ENCODE measurements at places on chromosomes 13 and 19. TPM values are rescaled to one million over a fixed set of nuclear protein-coding genes. Genes with fewer than 3 reads are reported as not detected.

Gene CPT1C
- total RNA-seq, result 13.0 TPM

Gene VSTM1
- total RNA-seq, result not detected

Gene FCER2
- total RNA-seq, result not detected

Gene ZNF790
- total RNA-seq, result 9.2 TPM

Gene USHBP1
- total RNA-seq, result under 0.01 TPM

Gene CBARP
- total RNA-seq, result 1.7 TPM

Gene GARIN5A
- total RNA-seq, result not detected

Gene CCDC70
- total RNA-seq, result not detected
